B cell (primary cell): ENCODE measurements at places on chromosomes 7 and 10. TPM values are rescaled to one million over a fixed set of nuclear protein-coding genes. Genes with fewer than 3 reads are reported as not detected.

LFNG gene
- polyA plus RNA-seq, result 56.1 and 73.3 TPM in 2 replicates

CPVL gene
- 1.3 and 2.6 TPM in 2 replicates for polyA plus RNA-seq

SOSTDC1 gene
- polyA plus RNA-seq, result not detected in 2 replicates

CCL24 gene
- polyA plus RNA-seq, result not detected in 2 replicates

GPER1 gene
- polyA plus RNA-seq, result 2.7 and 3.2 TPM in 2 replicates

TAS2R3 gene
- polyA plus RNA-seq, result not detected in 2 replicates

AS3MT gene
- polyA plus RNA-seq, result 0.25 and 0.61 TPM in 2 replicates

ABCA13 gene
- not detected in 2 replicates for polyA plus RNA-seq

ZNF518A gene
- polyA plus RNA-seq, result 7.9 and 9.2 TPM in 2 replicates

THSD7A gene
- polyA plus RNA-seq, result not detected in 2 replicates

LZTS2 gene
- 19.5 and 23.2 TPM in 2 replicates for polyA plus RNA-seq

ACTL6B gene
- not detected in 2 replicates for polyA plus RNA-seq

ZC3HAV1L gene
- 0.82 and 1.5 TPM in 2 replicates for polyA plus RNA-seq

DUS4L gene
- 4.0 and 4.1 TPM in 2 replicates for polyA plus RNA-seq

STAMBPL1 gene
- polyA plus RNA-seq, result 33.8 and 50.3 TPM in 2 replicates

SFTPD gene
- polyA plus RNA-seq, result 0.24 and 0.55 TPM in 2 replicates
